Fibroblast of pulmonary artery (primary cell): ENCODE measurements at places on chromosomes 3 and 15.
A peak's percentile ranks its signal among the peaks of the same experiment; 100 is the strongest.

GRCh38 chr15:22973286-22973685 is 6.9 kb downstream of the CYFIP1 start:
- no peak for DNase-seq

DNA sequence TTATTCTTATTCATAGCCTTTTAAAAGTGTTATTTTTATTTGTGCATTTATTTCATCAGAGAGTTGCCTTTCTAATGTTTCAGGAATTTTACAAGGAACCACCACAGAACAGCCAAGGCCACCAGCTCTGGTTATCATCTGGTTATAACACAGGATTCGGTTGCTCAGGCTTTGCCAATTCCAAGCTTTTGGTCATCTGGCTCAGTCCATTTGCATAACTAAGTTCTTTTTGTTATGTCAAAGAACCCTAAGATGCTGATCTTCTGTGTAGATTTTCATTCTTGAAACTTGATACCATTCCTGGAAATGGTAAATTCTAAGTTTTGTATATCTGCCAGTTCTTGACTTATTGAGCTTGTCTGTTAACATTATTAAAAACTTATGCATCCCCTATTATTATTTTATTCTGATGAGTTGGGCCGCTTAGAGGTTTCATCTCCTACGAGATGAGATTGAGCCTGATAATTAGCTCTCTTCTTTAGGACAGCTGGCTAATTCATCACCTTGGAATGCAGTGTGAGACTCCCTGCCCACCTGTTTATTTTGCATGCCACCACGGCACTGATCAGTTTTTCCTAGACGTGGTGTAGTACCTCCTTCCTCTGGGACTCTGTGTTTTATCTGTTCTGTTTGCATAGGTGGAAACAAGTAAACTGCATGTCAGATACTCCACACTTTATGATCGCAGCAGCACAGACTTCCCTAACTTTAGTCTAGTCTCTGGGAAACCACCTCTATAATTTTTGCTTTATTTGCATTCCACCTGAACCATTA is 264.8 kb downstream of the SLCO3A1 start:
- DNase-seq = no peak

- no peak for DNase-seq
These were observed 38.2 kb upstream of the MYZAP start for GRCh38 chr15:57553526-57553925.

DNA sequence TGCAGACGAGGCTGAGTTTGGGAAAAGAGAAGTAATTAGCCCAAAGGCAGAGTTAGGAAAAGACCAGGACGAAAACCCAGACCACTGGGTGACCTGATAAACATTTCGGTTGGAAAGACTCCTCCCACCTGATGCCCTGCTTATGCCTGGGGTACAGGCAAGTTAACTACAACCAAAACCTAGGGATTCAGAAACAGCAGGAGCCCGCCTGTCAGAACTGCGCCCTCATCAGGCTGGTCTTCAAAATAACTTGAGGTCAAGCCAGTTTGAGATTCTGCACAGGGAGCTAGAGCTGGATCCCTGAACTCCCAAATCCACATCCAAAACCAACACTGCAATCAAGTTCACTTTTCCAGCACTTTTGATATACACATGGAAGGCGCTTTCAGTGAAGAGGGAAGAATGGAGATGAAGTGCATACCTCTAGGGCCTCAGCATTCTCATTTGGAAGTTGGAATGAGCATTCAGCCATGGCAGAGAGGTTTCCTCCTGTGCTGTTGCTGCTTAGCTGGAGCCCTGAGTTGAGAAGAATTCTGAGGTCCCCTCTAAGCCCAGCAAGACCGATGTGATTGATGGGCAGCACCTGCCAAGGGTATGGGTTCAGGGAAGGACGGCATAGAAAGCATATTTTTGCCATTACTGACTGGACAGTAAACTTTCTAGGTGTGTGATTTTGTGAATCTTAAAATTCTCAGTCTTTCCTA is 11.6 kb downstream of the TSEN2 start:
- no peak for DNase-seq

GRCh38 chr3:129058441-129059200 is 2.0 kb upstream of the GP9 start:
- DNase-seq = no peak

- no peak for DNase-seq
These were observed 23.2 kb downstream of the SFMBT1 start for GRCh38 chr3:53022647-53023046.

- peak; percentile 89 for DNase-seq
These were observed 40.8 kb downstream of the EOMES start for GRCh38 chr3:27681249-27681748.

DNA sequence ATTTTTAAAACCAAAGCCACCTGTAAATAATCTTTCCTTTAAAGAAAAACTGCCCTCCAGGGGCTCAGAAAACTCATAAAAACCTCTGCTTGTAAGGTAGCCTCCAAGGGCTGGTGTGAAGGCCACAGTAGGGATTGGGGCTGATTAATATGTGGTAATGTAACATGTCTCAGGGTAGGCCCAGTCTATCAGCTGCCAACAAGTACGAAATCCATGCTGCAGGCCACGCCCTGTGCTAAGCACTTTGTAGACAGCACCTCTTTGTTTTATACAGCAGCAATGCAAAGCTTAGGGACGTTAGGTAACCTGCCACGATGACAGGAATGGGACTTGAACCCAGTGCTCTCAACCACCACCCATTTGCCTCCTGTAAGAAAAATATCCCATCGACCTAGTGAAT is 65.6 kb upstream of the PRICKLE2 start:
- DNase-seq = no peak

DNA sequence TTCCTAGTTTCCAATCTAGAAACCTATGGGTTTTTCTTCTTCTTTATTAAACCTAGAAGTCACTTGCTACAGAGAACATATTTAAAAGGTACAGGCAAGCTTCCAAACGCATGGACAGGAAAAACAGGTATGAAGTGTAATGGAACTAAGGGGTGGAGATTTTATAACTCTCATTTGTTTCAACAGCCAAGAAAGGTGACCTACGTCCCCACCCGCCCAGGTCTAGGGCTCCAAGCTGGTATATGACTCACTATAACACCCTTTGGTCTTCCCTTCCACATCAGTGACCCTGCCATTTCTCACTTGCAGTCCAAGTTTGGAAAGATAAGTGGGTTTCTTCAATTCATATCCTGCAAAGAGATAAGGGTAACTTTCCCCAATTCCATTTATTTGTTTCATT is 6.0 kb upstream of the LIPH start:
- no peak for DNase-seq

DNA sequence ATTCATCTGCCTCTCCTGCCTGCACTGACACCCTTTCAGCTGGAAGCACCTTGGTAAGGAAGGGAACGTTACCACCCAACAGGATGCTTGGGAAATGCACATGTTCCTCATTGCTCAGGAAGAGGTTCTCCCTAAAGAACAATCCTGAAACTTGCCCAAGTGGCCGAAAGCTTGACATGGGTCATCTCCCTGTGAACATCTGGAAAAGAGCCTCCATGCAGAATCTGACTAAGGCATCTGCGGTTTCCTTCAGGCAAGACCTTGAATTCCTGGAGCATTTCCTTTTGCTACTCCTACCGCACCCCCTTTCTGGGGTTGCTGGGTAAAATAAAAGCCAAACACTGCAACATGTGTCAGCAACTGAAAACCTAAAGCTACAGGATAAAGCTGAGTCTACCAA is 68.7 kb upstream of the SNRK start:
- peak; percentile 22 for DNase-seq

- no peak for DNase-seq
These were observed 262.9 kb upstream of the SLITRK3 start for GRCh38 chr3:165459111-165459510.

DNA sequence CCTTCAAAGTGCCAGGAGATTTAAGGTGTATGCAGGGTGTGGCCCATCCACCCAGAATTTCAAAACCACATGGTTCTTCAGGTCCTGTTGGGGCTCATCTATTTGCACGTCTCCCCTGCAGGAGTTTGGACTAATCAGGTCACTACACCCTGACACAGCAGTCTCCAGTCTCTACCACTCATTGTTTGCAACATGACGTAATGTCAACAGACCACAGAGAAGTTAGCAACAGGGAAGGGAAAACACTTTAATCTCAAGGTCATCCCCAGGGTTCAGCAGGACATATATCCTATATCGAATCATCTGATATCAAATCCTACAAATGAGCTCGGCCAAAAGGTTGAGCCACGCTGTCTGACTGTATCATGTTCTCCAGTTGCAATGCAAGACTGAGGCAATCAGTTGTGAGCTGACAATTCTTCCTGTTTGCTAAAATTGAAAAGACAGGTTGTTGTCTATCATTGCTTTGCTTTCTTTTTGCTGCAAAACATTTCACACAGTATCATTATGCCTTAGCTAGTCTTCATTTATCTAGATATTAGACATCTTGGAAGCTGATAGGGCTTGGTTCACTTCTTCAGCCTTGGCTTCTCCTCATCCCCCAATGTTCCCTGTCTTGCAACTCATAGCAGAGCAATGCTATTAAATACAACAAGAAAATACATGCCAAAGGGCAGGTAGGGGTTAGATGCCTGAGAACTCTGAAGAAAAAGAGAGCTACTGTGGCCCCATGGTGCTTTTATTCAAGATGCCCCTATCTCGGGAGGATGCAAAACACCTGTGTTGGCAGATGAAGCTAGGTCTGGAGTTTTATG is 13.4 kb upstream of the LEKR1 start:
- DNase-seq = peak; percentile 66

DNA sequence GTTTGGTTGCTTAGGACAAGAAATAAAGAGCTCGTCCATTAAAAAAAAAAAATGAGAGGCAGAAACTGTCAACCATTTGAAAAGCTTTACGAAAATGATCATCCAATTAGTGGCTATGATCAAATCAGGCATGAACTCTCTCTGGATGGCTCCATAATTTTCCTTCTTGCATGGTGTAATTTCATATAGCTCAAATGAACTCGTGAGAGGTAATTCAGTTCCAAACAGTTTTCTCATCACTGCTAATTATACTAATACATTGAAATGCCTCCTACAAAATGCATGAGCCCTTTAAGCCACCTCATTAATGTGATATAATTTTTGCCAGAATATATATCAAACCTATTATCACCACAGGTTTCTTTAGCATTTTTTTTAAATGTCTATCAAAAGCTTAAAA is 239.5 kb upstream of the MEIS2 start:
- DNase-seq = no peak

DNA sequence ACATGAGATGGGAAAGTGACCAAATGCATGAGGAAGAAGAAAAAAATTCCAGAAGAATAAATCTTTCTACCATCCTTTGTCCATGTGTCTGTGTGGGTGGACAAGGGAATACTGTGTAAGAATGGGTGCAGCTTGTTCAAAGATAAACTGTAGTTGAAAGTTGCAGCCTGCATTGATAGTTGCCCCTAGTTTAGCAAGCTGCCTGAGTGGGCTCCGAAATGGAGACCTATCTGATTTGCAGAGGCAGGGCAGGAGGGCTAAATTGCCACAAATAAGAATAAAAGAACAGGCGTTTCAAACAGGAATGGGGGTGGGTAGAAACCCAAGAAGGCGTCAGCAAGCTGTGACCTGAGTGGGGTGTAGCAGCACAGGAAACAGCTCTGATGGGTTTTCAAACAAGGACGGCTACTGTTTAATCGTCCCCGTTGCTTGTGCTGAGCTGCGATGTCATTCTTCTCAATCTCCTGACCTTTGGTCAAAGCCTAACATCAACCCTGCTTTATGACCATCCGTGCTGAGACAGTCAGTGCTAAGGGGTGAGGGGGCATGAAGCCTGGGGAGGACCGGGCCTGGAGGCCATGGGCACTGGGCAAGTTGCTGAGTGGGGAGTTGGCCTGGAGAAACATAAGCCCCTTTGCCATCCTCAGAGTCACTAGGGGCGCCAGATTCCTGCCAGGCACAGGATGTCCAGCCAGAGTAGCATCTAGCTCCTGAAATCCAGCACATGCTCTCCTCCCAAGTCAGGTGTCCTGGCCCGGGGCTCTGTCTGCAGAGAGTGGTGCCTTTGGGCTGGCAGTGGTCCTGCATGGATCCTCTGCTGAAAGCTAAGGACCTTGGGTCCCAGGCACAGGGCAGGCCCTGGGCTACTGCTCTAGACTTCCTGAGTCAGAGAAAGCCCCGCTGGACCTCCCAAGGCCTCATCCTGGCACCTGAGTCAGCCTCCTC is 19.2 kb upstream of the C15orf39 start:
- peak; percentile 29 for DNase-seq

DNA sequence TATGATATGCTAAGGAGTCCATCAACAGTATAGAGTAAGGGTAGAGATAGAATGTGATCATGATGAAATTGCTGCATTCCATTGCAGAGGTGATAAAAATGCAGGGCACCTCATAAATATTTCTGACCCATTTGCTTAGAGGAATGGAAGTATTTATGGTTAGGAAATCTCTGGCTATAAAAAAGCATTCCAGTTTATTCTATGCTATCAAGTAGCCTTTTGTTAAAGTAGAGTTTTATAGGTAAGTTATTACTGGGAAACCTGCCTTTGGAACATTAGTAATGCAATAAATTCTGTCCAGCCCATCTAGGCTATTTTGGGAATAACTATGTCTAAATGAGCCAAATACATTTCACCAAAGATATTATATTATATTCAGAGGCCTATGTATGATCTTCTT is 19.8 kb upstream of the STRIT1 start:
- DNase-seq = peak; percentile 29

- no peak for DNase-seq
These were observed 304.7 kb downstream of the SUCLG2 start for GRCh38 chr3:67349551-67350174.

DNA sequence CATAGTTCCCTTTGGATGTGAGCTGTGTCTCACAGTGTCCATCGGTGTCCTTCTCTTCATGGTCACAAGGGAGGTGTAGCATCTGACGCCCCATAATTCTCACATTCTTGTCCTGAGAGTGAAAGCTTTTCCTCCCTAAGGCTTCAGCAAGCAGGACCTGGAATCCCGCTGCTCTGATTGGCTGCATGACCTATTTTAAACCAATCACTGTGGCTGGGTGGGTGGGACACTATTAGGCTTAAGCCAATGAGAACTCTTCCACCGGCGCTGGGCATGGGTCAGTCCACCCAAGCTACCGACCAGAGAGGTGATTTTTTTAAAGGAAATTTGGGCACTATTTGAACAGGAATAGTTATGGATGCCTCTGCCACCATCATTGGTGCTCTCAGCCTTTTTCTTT is 385.9 kb downstream of the MFSD1 start:
- DNase-seq = no peak

- DNase-seq = peak; percentile 22
These were observed 4.9 kb upstream of the DYNC1LI1 start for GRCh38 chr3:32575451-32576113.

- DNase-seq = no peak
These were observed 120.9 kb downstream of the BDH1 start for GRCh38 chr3:197434830-197435229.

DNA sequence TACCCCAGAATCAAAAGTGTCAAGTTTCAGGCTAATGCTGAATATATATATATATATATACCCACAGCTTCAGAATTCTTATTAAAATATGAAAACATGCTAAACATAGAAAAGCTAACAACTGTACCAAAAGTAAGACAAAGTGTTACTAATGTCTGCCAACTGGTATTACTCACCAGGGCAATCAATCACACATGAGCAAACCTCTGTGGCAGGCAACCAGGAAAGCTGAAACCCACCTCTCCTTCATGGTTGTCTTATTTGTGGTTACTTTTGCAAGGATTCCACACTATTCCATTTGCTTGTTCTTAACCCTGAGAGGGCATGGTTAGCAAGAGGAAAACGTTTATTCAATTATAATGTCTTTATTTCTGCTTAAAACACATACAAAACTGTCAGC is 512.3 kb upstream of the MDFIC2 start:
- DNase-seq = peak; percentile 63
